GM13976 (cell line): ENCODE measurements at places on chromosomes 5 and 9.
A peak's percentile ranks its signal among the peaks of the same experiment; 100 is the strongest.

GRCh38 chr5:74978345-74978744 is 74.0 kb downstream of the GCNT4 start:
- no peak for DNase-seq

DNA sequence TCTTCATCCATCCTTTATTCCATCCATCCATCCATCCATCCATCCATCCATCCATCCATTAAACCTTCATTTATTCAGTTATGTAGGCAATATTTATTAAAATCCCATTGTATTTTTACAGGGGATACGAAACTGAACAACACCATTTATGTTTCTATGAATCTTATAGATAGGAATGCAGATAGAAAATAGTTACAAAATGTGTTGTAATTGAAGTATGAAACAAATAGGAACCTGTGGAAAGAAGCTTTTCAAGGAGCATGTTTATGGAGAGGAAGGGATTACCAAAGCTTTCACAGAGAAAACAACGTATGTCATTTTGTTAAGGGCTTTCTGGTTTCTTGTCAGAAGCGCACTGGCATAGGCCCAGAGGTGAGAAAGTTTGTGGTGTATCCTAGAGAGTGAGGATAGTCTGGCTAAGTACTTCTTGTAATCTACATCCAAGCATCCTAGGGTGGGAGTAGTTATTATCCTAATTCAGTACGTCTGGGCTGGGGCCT is 184.0 kb downstream of the CNTLN start:
- no peak for DNase-seq

GRCh38 chr5:116308391-116308790 is 223.6 kb downstream of the COMMD10 start:
- DNase-seq, result no peak

- peak; percentile 60 for DNase-seq
These were observed 114.4 kb downstream of the TENT4A start for GRCh38 chr5:6827526-6828219.

- DNase-seq, result no peak
These were observed 11.5 kb downstream of the SNX30 start for GRCh38 chr9:112761912-112762655.

GRCh38 chr5:139764886-139765408 is 30.7 kb upstream of the PSD2 start:
- DNase-seq, result no peak
